Activated CD4-positive, alpha-beta T cell treated with anti-CD3 and anti-CD28 coated beads for 36 hours (primary cell): ENCODE measurements at places on chromosomes 16 and 17.

DNA sequence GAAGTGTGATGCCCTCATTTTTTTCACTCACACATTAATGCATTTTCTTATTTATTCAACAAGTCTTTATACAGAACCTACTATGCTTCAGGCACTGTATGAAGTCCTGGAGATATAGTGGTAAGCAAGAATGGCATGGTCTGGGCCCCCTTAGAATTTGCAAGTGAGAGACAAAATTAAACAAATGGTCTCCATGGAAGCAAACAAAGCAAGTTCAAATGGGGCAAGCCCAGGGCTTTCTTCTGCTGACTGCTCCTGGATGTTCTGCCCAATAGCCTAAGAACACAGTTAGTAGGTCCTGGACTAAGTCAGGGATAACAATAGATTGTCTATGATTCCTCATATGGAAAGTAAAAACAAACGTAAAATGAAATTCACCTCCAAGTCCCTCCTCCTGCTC, 31.3 kb upstream of the DDX52 start:
- DNase-seq: no peak

DNA sequence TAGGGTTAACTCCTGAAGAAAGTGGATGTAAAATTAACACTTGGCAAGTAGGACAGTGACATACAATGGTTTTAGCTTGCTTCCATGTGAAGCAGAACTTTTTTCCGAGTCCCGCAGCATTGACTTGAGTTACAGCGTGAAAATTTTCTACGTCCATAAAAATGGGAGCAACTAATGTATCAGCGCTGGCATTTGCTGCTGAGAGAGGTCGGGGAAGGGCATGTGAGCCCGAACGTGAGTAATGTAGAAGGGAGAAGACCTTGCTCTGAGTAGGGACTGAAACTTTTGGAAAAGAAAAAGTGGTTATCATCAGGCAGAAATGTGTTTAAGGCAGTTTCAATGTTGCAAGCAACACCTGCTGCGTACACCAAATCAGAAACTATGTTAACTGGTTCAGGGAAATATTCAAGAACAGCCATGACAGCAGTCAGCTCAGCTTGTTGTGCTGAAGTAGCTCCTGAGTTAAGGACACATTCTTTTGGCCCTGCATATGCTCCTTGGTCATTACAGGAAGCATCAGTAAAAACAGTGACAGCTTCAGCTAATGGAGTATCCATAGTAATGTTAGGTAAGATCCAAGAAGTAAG, 70.9 kb upstream of the ARL4D start:
- no peak for DNase-seq

- DNase-seq: no peak
Observed at GRCh38 chr17:5740937-5741336, 156.6 kb upstream of the NLRP1 start.

DNA sequence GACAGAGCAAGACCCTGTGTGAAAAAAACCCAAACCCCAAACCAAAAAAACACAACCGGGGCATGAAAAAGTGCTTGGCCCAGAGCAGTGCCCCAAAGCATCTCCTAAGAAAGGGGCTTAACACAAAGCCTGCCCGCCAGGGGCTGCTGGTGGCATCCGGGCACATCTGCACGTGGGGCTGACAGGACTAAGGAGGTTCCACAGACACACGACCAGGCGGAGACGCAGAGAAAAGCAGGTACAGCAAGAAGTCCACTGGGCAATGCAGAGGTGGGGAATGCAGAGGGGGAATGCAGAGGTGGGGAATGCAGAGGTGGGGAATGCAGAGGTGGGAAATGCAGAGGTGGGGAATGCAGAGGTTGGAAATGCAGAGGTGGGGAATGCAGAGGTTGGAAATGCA, 109.2 kb downstream of the ZNF778 start:
- no peak for DNase-seq

DNA sequence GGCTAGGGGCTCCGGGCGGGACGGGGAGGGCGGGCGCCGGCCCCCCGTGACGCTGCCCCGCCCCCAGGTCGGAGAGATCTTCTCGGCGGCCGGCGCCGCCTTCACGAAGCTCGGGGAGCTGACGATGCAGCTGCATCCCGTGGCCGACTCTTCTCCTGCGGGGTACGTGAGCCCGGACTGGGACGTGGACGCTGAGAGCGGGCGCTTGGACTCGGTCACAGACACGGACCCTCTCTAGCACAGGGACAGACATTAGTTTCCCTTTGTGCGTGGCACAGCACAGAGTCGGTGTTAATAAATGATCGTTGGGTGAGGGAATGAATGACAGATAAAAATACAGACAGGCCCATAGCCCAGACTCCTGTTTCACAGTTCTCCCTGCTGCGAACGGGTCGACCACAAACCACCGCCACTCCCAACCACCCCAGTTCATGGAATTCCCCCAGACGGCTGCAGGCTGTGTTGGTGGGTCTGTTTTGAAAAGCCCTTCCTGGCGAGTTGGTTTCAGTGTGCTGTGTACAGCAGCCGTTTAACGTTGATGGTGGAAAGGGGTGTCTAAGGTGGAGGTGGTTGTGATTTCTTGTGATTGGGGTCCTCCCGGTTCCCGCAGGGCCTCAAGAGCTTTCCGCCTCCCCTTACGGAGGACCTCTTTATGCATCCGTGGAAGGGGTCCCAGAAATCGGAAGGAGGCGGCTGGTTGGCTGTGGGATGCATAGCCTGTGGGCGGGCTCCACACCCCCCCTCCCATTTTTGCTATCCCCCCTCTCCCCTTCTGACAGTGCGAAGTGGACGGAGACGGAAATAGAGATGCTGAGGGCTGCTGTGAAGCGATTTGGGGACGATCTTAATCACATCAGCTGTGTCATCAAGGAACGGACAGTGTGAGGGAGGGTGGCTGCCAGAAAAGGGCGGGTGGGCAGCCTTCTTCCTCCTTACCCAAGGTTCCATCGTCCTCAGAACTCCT, 2.9 kb downstream of the RNASEK start:
- peak; percentile 86 for DNase-seq

- DNase-seq: peak; percentile 37
Observed at GRCh38 chr16:54280751-54281150, 5.8 kb downstream of the IRX3 start.

DNA sequence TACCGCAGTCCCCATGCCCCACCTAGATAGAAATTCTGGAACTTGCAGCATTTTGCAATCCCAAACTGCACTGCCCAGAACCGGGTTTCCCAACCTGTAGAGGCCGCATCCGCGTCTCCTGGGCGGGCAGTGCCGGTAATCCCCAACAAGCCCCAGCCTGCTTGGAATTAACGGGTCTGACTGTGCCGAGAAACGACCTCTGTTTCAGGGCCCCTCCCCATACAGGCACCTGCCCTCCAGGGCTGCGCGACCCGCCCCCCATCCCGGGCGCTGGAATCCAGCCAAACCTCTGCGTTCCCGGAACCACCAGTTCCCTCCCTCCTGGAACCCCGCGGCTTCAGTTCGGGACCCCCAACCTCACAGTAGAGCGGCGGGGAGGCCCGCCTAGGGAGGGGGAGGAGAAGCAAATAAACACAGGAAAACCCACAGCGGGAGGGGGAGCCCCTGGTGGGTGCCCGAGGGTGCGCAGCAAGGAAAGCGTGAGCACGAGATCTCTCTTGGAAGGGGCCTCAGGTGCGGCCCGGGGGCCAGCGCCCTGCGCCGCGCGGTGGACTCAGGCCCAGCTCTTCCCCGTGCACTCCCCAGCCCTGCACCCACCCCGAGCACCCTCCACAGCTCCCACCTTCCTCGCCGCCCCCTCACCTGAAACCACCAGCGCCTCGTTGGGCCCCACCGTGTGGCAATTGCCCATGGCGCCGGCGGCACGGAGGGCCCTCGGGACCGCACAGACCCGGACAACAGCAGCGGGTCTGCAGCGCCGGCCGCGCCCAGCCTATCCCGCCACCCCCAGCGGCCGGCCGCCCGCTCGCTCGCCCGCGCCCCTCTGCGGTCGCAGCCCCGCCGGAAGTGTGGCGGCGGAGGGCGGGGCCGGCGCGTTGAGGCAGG, at the start of gene FLOT2:
TSS of gene FLOT2 (minus strand) at position 850 of the 885 bp plus-strand sequence. CDS start at position 691, 159 bp downstream.
- DNase-seq: peak; percentile 84

- DNase-seq: no peak
Observed at GRCh38 chr17:74555427-74555940, 9.6 kb upstream of the CD300C start.

DNA sequence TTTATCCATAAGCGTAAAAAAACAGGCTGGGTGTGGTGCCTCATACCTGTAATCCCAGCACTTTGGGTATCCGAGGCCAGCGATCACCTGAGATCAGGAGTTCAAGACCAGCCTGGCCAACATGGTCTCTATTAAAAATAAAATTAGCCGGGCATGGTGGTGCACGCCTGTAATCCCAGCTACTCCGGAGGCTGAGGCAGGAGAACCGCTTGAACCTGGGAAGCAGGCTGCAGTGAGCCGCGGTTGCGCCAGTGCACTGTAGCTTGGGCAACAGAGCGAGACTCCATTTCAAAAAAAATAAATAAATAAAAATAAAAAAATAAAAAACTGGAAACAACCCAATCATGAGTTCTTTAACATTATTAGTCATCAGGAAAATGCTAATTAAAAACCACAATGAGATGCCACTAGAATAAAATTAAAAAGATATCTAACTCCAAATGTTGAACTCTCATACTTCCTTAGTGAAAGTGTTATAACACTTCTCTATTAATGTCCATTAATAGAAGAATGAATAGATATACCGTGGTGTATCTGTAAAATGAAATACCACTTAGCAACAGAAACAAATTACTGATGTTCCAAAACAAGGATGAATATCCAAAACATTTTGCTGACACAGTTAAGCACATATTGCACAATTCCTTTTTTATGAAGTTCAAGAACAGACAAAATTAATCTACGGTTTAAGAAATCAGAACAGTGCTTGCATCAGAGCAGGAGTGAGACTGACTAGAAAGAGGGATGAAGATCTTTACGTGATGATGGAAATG, 13.1 kb downstream of the MPHOSPH6 start:
- DNase-seq: no peak

GRCh38 chr17:9802294-9802693, 10.9 kb upstream of the DHRS7C start:
- DNase-seq: no peak

DNA sequence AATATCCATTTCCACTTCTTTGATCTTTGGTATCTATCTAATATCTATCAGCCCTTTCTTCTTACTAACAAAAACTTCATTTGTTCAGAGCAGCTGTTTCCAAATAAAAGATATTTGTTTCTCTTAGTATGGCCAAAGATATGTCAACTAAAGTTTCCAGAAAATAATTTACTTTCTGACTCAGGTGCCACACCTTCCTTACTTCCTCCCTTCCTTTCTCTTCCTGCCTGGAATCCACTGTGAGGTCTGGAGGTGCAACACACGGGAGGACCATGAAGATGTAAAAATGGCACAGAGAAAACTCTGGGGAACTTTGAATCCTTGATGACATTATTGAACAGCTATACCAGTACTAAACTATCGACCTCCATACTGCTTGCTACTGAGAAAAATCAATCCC, 14.0 kb downstream of the MED13 start:
- no peak for DNase-seq

- no peak for DNase-seq
Observed at GRCh38 chr17:61458000-61458399, 5.8 kb downstream of the TBX4 start.

DNA sequence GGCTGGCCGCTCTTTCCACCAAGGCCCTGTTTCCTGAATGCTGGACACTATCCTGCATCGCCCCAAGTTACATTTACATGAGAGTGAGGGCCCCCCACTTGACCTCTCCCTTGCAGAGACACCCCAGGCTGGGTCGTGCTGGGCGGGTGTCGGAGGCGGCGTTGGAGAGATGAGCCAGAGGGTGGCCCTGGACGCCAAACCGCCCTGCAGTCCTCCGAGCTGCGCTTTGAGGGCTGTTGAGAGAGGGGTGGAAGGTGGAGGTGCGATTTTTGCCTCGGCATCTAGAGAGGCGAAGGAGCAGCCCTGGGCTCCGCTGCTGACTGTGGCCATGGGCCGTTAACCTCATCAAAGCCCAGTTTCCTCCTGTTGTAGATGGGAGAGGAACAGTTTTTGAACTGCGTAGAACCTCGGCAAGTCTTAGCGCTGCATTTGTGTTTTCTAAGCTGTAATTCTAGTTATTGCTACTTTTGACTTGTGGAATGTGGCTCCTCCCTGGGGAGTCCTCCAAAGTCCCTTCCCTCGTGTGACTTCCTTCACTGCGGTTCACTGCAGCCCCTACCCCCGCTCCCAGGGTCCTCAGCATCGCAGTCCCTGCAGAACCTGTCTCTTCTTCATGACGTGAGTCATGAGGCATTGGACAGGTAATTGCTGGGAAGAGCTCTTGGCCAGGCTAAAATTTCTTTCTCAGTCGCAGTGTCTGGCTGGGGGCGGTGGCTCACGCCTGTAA, 986 bp upstream of the ELOB start:
- DNase-seq: peak; percentile 41

GRCh38 chr17:74935048-74935447, 650 bp upstream of the OTOP3 start:
- no peak for DNase-seq

GRCh38 chr16:21265104-21265837, 12.8 kb downstream of the CRYM start:
- DNase-seq: no peak

DNA sequence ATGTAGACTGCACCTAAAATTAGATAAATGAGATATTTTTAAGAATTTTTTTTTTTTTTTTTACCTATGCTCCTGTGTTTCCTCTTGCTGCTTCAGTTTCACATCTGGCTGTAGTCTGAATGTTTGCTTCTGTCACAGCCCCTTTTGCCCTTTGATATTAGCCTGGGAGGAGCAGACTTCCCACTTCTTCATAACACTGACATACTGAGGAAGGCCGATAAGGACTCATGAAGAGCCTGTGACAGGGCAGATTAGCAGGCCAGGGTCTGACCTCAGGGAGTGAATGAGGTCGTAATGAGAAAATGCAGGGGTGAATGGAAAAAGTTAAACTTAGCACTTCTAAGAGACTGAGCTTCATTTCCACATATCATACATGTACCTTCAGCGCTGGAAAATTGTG, at the start of gene SLFN14:
TSS of gene SLFN14 (minus strand) at position 117 of the 400 bp plus-strand sequence. CDS start 2,757 bp downstream, outside the sequence.
- peak; percentile 20 for DNase-seq

DNA sequence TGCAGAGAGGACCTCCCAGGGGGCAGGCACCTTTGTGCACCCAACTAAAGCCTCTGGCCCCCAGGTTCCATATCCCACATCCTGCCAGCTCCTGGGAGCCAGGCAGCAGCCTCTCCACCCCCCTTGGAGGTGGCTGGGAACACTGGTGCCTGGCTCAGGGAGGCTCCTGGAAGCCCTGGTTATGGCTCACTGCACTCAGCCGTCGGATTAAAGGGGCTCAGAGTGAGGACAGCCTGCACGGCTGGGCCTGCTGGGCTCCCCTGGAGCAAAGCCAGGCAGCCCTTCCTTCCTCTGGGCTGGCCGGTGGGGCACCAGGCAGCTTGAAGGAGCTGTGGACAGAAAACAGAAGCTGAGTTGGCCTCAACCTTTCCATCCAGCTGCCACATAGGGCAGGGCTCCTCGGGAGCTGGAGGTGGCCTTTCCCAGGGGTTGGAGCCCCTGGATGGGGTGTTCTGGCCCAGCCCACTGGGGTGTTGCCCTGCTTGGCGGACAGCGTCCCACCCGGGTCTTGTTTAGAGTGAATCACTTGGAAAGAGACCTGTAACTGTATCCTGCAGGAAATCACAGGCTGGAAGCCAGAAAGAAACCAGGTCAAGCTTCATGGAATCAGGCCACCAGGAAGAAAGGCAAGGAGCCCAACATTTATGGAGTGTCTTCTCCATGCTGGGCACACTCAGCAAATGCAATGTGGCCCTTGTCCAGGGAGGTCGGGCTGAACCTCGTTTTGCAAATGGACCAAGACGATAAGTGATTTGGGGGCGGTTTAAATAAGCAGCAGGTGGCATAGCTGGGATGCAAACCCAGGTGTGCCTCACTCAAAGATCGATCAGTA, 253.3 kb downstream of the SOX9 start:
- DNase-seq: no peak

- no peak for DNase-seq
Observed at GRCh38 chr16:11104168-11105037, 151.6 kb downstream of the SOCS1 start.
